Hippocampal formation (tissue), 2 donors: ENCODE measurements at places on chromosomes 7 and 10.

GRCh38 chr7:26556061-26556881 lies 264.6 kb downstream of the SNX10 start:
- DNase-seq = no peak

DNA sequence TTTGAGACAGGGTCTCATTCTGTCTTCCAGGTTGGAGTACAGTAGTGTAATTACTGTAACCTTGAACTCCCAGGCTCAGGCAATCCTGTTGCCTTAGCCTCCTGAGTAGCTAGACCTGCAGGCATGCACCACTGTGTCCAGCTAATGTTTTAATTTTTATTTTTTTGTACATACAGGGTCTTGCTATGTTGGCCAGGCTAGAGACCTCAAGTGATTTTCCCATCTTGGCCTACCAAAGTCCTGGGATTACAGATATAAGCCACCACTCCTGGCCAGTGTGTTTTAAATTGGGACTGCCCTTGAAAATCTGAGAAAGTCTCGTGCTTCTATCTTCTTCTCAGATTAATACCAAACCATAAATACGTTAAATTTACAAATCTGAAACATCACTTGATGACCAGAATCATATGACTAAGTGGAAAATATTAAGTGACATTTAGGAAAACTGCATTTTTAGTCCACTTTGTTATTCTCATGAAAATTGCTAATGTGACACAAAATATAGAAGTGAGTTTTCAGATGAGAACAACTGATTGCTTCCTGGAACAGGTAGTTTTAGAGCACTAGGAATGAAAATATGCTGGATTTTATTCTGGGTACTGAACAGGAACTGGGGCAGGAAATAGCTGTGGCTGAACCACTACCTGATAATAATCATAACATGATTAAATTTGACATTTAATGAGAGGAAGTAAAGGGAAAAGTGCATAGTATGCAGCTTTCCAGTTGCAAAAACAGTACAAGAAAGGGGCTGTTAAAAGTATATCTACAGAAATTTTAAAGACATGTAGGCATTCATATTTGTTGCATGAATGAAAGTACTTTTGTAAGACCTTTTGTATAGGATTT lies 4.2 kb downstream of the PHTF2 start:
- no peak for DNase-seq

- no peak for DNase-seq
Measured at GRCh38 chr10:118918587-118918986, 110.9 kb upstream of the NANOS1 start.

DNA sequence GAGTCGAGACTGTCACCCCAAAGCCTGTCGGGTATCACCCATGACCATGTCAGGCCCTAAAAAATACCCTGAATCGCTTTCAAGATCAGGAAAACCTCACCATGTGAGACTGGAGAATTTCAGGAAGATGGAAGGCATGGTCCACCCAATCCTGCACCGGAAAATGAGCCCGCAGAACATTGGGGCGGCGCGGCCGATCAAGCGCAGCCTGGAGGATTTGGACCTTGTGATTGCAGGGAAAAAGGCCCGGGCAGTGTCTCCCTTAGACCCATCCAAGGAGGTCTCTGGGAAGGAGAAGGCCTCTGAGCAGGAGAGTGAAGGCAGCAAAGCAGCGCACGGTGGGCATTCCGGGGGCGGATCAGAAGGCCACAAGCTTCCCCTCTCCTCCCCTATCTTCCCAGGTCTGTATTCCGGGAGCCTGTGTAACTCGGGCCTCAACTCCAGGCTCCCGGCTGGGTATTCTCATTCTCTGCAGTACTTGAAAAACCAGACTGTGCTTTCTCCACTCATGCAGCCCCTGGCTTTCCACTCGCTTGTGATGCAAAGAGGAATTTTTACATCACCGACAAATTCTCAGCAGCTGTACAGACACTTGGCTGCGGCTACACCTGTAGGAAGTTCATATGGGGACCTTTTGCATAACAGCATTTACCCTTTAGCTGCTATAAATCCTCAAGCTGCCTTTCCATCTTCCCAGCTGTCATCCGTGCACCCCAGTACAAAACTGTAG lies 176.2 kb downstream of the RTKN2 start:
- no peak for DNase-seq

DNA sequence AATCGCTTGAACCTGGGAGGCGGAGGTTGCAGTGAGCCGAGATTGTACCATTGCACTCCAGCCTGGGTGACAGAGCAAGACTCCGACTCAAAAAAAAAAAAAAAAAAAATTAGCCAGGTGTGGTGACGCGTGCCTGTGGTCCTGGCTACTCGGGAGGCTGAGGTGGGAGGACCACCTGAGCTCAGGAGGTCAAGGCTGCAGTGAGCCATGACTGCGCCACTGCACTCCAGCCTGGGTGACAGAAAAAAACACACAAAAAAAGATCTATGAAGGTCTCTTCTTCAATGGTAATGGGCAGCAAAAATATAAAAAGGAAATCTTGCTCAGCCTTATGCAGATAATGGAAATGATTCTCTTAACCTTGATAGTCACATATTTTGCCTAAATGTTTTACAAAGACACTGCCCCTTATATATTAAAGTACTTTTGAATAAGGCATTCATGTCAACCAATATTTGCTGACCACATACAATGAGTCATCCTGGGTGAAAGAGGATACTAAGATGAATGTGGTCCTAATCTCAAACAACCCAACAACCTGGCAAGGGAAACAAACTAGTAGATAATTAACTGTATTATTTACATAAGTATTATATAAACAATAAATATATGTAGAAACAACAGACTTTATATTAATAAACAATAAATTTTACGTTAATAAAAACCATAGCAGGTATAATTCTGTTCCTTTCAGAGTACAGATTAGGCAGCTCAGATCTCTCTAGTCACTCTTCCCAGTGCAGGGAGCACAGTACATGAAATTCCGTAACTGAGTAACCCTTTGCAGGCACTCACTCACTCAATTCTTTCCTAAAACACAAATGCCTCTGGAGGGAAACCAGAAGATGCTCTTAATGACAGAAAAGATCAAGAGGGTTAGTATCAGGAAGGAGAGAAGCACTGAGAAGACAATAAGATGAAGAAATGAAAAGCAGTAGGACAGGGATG lies 8.1 kb downstream of the TOMM7 start:
- DNase-seq = no peak

DNA sequence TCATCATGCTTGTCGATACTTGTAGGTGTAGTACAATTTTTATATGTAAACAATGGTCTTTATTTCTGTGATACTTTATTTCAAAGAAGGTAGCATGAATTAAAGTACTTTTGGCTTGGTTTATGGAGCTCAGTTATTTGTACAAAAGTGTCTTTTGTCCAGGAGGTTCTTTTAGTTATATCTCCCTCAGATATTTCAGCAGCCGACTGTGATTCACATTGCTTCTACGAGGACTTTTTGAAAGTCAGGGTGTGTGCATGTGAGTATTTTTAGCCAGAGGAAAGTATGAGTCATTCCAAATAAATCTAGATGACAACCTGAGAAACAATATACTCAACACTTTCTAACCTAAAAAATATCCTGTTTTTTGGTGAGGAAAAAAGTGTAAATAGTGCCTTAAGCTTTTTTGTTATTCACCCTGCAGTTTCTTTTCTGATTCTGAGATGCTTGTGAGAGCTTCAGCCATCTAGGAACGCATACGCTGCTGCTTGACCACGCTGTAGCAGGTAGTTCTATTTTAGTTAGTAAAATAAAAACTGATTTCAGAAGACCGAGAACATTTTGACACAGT lies 595 bp upstream of the SUN1 start:
- DNase-seq = no peak

DNA sequence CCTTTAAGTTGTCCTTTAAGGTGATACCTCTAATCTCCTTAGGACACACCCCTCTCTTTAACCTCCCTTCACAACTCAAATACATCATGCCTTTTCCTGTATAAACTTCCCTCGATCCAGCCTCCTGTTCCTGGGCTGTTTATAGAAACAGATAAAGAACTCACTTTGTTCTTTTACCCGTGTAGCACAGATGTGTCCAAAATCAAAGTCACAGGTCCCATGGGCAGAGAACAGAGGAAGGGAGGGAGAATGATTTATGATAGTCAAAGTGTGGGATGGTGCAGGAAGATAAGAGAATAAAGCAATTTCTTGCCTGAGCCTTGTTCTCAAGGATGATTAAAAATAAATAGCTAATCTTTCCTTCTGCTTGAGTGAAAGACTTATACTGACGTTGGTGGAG lies 50.3 kb upstream of the CABCOCO1 start:
- DNase-seq = no peak

DNA sequence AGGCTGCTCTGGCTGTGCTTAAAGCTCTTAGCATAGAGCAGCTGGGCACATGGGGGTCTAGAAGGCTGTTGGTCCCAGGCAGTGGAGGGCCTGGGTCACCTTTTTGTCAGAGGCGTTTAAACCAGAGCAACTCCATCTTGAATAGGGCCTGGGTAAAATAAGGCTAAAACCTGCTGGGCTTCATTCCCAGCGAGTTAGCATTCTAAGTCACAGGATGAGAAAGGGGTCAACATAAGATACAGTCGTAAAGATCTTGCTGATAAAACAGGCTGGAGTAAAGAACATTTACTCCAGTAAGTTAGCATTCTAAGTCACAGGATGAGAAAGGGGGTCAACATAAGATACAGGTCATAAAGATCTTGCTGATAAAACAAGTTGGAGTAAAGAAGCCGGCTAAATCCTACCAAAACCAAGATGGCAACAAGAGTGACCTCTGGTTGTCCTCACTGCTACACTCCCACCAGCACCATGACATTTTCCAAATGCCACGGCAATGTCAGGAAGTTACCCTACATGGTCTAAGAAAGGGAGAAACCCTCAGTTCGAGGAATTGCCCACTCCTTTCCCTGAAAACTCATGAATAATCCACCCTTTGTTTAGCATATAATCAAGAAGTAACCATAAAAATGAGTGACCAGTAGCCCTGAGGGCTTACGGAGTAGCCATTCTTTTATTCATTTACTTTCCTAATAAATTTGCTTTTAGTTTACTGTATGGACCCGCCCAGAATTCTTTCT lies 96.8 kb upstream of the PCBD1 start:
- DNase-seq = no peak

GRCh38 chr10:105514106-105514505 lies 873.0 kb downstream of the SORCS3 start:
- DNase-seq = no peak

DNA sequence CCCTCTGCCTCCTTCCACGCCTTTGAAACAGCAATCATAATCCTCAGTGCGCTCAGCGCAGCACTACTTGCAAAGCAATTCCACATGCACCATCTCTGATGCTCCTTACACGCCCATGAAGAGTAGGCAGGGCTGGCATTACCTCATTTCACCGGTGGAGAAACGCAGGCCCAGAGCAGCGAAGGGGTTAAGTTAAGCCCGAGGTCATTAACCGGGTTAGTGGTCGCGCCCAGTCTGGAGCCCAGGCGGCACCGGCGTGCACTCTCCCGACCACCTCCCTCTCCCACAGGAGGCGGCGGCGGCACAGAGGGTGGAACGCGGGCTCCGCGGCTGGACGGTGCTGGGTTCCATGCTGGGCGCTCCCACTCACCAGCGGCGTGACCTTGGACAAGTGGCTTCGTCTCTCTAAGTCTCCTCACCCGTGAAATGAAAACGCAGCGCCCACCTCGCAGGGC lies 515 bp downstream of the FASTK start:
- DNase-seq = no peak

- DNase-seq = no peak
Measured at GRCh38 chr10:4806534-4806933, 19.5 kb upstream of the AKR1E2 start.

DNA sequence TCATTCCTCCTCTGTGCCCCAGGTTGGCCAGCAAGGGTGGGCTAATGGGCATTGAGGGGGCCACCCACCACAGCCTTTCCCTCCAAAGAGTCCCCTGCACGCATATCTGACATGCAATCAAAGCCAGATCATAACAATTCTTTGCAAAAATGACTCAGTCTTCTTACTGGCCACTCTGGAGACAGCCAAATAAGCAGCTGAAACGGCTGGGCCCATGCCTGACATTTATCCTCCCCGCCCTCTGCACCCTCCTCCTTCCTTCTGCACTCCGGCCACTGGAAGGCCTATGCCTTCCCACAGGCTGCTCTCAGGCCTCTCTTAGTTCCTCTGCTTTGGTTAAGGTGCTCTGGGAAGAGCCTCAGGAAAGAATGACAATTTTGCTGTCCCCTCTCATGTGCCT lies 29.2 kb upstream of the NPFFR1 start:
- DNase-seq = no peak

DNA sequence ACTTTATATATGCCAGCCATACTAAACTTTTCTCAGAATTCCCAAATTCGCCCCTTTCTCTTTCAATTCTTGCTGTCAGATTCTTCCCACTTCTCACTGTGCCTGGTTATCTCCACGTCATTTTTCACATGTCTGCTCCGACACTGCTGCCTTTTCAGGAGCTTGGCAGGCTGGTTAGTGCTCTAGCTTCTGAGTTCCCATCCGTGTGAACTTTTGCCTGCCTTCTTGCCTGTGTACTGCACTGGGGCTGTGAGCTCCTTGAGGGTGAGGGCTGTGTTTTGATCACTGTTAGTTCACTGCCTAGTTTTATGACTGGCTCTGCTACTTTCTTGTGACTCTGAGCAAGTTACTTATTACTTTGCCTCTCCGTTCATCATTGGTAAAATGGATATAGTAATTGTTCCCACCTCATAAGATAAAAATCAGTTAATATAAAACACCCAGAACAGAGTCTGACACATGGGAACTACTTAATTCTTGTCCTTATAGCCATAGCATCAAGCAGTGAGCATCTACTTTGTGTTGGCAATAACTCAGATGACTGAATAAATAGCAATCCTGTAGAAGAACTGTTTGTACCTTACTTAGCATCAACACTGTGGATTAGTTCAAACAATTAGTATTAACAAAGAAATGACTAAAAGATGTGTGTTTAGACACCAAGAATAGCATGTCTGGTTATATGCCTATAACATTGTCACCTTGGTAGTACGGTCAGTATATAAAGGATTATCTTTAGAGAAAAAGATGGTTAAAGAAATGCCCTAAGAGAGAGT lies 5.5 kb downstream of the GSTO1 start:
- DNase-seq = no peak

- no peak for DNase-seq
Measured at GRCh38 chr7:26534649-26535482, 243.2 kb downstream of the SNX10 start.

DNA sequence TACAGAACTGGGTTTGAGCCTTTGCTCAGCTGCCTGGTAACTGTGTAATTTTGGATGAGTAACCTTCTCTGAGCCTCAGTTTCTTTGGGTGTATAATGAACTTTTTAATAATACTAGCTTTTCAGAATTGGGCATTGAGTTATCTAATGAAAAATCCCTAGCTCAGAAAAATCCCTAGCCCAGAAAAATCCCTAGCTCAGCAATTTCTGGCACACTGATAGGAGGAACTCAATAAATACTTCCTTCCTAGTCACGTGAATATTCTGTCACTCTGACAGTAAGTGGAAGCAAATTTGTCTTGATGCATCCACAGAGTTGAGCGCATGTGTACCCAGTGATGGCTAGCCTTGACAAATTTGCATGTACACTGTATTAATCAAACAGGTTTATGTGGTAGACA lies 817.6 kb downstream of the XPNPEP1 start:
- DNase-seq = no peak

DNA sequence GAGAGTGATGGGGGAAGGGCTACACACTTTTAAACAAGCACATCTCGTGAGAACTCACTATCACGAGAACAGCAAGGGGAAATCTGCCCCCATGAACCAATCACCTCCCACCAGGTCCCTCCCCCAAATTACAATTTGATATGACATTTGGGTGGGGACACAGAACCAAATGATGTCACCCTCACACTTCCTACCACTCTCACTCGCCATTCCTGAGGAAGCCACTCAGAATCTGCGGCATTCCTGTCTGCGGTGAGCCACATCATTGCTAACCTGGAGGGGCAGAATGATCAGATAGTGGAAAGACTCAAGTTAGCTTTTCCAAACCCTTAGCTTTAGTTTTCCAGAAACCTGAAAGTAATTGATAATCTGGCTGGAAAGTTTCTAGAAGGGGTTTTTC lies 66.9 kb downstream of the MYO3A start:
- DNase-seq = no peak
